KG1 (cell line): ENCODE measurements at places on chromosomes 2 and 18.

GRCh38 chr2:48856144-48856543 is 100.6 kb upstream of the LHCGR start:
- no peak for DNase-seq

DNA sequence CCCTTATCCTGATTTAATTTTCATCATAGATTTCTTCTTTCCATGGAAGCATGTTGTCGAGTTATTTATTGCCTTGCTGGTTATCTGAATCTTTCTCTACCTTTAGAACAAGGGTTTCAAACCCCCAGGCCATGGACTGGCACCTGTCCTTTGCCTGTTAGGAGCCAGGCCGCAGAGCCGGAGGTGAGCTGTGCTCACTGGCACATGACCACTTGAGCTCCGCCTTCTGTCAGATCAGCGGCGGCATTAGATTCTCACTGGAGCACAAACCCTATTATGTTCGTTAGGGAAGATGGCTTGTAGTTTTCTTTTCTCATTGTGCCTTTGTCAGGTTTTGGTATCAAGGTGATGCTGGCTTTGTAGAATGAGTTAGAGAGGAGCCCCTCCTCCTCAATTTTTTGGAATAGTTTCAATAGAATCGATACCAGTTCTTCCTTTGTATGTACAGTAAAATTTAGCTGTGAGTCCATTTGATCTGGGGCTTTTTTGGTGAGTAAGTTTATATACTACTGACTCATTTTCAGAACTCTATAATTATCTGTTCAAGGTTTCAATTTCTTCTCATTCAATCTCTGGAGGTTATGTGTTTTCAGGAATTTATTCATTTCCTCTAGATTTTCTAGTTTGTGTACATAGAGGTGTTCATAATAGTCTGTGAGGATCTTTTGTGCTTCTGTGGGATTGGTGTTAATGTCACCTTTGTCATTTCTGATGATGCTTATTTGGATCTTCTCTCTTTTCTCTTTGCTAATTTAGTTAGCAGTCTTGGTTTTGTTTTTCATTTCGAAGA is 668.0 kb upstream of the FAM98A start:
- DNase-seq = no peak

- no peak for DNase-seq
These were observed 640 bp downstream of the SPTBN1 start for GRCh38 chr2:54456612-54457322.

GRCh38 chr2:231222318-231223000 is 24.0 kb downstream of the ARMC9 start:
- no peak for DNase-seq

DNA sequence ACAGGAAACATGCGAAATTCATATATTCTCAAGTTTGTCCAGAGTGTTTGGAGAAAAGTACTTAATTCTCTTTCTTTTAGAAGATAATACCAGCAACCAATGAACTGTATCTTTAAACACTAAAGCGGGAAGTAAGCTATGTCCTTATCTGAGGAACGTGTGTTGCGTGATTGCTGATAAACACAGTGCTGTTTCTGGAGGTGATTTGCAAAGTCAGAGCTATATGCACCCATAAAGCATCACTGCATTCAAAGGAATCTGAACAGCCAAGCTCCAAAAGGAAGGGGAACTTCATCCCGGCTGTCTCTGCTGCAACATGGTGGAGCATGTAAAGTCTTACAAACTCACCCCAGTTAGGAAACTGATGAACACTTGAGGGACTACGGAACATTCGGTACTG is 271.7 kb upstream of the FN1 start:
- DNase-seq = no peak
